ENCODE measurements at places on chromosomes 2 and 18. TPM values are rescaled to one million over a fixed set of nuclear protein-coding genes. Genes with fewer than 3 reads are reported as not detected.

Gene ANKRD62
- under 0.01 TPM for total RNA-seq

Gene LIMS2
- 0.21 TPM for total RNA-seq

Gene OSBPL1A
- total RNA-seq, result 42.9 TPM

Gene ACTG2
- total RNA-seq, result 0.21 TPM

Gene SEMA4F
- total RNA-seq, result 10.8 TPM

Gene TACR1
- total RNA-seq, result not detected

Gene GREB1L
- 1.6 TPM for total RNA-seq

Gene REG1B
- total RNA-seq, result not detected

Gene CRYBA2
- not detected for total RNA-seq

Gene RGPD8
- 10.3 TPM for total RNA-seq

Gene POTEC
- not detected for total RNA-seq

Gene CTAGE1
- not detected for total RNA-seq

Gene DTNA
- total RNA-seq, result 10.7 TPM

Gene TNFAIP6
- not detected for total RNA-seq

Gene CXXC1
- 39.6 TPM for total RNA-seq

Gene IL1RL1
- total RNA-seq, result 53.3 TPM

All from nasal cavity respiratory epithelium epithelial cell of viscerocranial mucosa (primary cell).